ENCODE measurements at places on chromosomes 1 and 21. TPM values are rescaled to one million over a fixed set of nuclear protein-coding genes. Genes with fewer than 3 reads are reported as not detected.

- DNase-seq: no peak
These were observed 2.2 kb downstream of the MIGA1 start for GRCh38 chr1:77781683-77782082.

GRCh38 chr1:234772345-234773147 lies 162.6 kb upstream of the IRF2BP2 start:
- peak; percentile 96 for DNase-seq

- no peak for DNase-seq
These were observed 135.6 kb downstream of the TSEN15 start for GRCh38 chr1:184187097-184187496.

DNA sequence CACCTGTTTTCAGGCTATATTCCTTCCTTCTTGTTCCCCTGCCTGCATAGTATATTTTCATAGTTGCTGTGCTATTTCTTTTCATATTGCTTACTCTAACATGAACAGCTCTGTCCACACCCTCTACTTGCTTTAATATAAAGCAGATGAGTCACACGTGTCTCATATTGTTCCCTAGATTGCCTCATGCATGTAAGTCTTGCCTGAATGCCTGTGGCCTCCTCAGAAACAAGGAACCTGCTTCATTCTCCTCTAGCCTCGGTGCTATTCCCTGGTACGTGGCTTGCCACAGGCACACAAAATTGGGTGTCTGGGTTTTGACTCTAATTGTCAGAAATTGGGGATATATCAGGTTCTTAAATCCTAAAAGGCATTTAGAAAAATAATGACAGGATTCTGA lies 16.5 kb upstream of the PKP1 start:
- DNase-seq: peak; percentile 90

SLC35D1 gene
- 9.3 TPM for total RNA-seq

Data from NCI-H460 (cell line).